ENCODE measurements at places on chromosomes 16 and 17.

- peak; percentile 2 for DNase-seq
These were observed 31.5 kb downstream of the FA2H start for GRCh38 chr16:74743045-74743667.

DNA sequence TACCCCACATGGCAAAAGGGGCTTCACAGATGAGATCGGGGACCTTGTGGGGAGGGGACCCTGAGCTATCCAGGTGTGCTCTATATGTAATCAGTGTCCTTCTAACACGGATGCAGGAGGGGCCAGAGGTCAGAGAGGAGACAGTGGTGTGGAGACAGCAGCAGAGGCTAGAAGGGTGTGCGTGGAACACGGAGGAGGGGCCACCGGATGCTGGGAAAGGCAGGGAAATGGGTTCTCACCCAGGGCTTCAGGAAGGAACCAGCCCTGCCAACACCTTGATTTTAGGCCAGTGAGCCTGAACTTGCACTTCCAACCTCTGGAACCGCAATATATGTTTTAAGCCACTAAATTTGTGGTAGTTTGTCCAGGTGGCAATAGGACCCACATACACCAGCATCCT is 4.6 kb upstream of the SLC38A8 start:
- no peak for DNase-seq

GRCh38 chr17:64020056-64020766 is at the start of gene ICAM2:
TSS of gene ICAM2 (minus strand) at chr17:64020633. CDS start at chr17:64006691, 13,942 bp downstream.
- peak; percentile 26 for DNase-seq

DNA sequence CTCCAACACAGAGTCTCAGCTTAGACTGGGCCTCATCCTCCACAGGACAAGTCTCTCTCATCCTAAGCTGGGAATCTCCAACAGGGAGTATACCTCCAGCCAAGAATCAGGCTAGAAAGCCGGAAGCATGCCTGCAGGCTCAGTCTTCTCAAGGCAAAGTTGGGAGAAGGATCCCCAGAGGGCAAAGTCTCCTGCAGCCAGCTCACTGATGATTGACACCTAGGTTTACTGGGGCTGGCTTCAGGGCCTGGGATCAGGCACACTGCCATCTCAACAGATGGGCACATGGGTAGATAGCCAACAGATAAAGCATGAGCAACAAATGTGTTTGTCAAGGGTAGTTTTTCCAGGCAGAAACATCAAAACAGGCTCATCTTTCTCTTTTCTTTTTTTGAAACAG is 56.1 kb upstream of the TOX3 start:
- no peak for DNase-seq

GRCh38 chr17:55442462-55442861 is 20.8 kb upstream of the MMD start:
- peak; percentile 27 for DNase-seq

- DNase-seq = peak; percentile 86
These were observed 6.7 kb downstream of the CAMTA2 start for GRCh38 chr17:4980644-4981216.

DNA sequence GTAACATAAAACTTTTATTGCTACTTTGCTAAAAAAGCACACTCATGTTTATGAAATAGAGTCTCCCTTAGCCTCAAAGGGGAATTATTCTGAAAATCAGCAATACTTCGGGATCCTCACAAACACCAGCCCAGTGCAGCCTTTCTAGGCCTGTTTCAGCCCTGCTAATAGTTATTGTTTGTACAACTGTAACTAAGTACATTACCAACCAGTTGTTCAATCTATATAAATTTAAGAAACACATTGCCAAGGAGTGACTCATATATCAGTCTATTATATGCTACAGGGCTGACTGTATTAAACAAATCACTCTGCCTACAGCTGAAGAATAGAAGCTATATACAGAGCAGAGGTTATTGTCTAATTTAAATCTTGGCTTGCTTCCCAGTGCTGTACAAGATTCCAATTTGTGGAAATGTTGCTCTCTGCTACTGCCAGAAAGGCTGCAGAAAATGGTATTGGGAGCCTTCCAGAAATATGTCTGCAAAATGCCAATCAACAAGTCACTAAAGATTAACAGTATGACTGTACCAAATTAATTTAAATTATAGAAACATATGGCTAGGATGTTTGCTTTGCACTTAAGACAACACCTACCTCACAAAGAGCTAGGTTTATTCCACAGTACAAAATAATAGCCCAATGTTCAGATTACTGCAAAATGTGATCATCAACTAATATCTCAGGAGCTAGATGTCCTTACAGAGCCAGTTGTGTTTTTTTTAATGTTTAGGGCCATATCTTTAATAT is 49.7 kb downstream of the TOX3 start:
- peak; percentile 91 for DNase-seq

- DNase-seq = no peak
These were observed 14.0 kb downstream of the SLFN11 start for GRCh38 chr17:35359398-35359797.

GRCh38 chr16:83806731-83807130 is 1.0 kb upstream of the HSBP1 start:
- DNase-seq = peak; percentile 16

DNA sequence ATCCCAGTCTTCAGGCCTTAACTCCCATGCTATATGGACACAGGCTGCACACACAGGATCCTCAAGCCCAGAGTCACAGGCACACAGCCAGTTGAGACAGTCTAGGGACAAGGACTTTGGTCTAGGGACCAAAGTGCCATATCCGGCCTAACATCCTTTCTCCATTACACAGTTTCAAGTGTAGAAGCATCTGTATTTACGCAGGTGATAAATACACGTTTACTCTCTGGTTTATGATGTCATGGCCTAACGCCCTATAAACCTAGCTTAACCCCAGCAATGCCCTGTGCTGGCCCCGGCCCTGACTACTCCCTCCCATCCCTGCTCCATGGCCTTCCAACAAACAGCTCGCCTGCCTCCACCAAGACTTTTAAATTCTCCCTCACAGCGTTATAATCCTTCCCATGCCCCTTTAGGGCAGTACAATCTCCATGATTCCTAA is 17.1 kb downstream of the CUEDC1 start:
- no peak for DNase-seq

DNA sequence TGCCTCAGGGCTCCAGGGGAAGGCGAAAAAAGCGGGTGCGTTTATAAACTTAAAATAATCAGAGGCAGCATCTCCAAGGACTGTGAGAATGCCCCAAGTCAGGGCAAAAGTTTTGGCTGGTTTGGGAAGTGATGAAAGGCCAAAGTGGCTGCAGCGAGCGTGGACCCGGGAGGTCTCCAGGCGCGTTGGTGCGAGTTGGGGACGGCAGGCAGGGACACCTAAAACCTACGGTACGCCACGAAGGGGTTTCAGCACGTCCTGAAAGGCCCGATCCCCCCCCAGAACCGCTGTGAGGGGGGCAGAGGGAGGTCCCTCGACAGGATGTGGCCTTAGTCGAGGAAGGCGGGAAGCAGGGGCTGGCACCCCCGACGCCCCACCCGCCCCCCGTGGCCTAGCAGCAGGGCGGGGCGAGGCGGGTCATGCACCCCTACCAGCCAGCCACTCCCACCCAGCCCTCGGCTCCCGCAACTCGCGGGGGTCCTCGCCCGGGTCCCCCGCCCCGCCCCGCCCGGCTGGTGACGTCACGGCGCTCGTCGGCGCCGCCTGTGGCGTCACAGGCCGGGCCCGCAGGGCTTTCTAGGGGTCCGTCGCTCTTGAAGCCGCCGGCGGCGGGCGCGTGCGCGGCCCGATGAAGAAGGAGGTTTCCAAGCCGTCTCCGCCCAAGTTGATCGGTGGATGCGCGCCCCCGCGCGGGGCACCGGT is at the start of gene MYCBPAP:
TSS of gene MYCBPAP (plus strand) at position 569 of the 702 bp plus-strand sequence. CDS start 236 bp downstream, outside the sequence.
- peak; percentile 91 for DNase-seq

DNA sequence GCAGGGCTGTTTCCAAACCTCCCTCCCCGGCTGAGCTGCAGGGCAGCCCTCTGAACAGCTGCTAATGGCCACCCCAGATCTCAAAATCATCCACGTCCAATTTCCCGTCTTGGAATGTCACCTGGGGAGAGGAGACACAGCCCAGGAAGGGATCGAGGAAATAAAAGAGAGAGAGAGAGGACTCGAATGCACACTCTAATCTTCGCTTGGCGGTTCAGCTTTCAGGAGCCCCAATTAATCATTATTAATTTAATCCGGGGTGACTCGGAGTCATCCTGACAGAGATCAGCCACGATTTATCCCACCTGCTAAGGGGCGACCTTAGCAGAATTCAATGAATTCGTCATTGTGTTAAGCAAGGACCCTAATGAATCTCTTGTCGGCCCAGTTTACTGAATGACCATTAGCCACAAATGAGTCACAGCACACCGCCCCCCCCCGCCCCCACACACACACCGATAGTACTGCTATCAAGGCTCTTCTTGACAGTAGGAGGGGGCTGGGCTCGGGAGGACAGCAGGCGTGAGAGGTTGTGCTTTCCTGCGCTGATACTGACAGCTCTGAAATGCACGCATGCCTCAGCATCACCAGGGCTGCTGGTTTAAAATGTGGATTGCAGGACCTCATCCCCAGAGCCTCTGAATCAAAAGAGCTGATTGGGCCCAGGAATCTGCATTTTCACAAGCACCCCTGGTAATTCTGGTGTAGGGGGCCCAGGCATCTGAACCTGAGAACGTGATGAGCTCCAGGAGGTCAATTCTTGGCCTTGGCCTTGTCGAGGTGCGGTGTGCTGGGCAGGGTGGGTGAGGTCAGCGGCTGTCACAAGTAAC is 190.0 kb upstream of the CIBAR2 start:
- DNase-seq = no peak

All from lung (tissue), 17 donors.